ENCODE measurements at places on chromosomes 12 and 14.

- DNase-seq, result no peak
Observed at GRCh38 chr12:88029093-88029665, at the start of gene C12orf50. C12orf50 (minus strand) TSS chr12:88029401; CDS start chr12:88026962, 2,439 bp downstream.

DNA sequence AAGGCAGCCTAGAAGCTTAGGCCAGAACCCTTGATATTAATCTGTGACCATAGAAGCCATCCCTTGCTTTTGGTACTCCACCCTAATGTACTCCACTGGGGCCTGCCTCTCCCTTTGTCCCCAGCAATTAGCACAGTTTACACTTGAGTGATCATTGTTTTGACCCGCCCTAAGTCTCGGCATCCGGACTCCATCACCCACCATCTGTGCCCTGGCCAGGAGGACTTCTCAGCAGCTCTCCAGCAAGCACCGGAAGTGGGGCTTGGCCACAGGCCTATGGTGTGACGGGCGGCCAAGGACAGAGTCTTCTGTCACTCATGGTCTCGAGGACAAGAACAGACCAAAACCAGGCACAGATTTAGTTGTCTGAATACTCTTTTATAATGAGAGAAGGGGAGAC, 126.5 kb upstream of the NTF3 start:
- DNase-seq, result no peak

DNA sequence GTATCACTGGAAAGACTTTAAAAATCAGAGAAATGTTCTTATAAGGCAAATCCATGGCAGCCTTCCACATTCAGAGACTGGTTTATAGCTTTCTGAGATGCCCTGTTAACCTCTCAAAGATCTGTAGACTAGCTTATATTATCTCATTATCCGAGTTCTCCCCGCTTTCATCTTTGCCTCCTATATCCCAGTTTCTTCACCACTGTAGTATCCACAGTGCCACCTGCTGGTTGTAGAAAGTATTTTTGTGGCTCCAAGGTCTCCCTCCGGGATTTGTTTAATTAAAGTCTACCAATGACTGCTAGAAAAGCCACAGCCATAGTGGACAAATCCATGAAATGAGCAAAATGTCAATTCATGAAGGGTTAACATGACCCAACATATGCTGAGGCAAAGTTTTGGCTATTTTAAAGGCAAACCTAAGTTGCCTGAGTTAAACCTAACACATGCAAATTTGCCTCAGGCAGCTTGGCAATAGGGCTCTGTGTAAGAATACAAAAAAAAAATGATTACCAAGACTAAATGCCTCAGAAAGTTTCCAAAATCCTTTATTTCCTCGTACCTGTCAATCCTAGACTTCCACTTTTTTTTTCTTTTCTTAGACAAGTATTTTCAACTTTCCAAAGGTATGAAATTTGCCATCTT, 218.8 kb upstream of the BMP4 start:
- peak; percentile 65 for DNase-seq

DNA sequence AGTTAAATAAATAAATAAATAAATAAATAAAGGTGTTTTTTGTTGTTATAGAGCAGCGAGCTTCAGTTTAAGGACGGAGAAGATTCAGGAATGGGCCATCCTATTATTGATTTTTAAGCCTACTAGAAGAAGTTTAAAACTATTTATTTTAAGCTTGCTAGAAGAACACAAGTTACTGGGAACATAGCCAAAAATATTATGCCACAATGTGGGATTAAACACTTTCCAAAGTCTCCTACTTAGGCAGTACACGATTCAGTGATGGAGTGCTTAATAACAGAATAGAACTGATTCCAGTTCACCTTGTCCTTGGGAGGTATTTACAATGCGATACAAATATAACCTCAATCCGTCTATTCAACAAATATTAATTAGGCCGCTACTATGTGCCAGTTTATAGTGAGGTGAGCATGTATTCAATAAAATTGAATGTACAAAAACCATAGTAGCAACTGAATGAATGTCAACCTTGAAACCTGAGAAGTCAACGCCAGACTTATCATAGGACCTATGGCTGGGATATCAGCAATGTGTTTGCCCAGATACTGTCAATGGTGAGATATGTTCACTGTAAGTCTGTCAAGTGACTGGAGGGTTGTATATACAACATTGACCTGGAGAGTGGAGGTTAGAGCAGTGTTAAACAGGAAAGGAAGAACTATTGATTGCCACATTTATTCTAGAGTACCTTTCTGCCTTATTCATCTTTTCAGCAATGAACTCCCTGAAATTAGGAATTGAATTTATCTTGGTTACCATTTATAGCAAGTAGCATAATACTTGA, 486.4 kb downstream of the TMTC2 start:
- DNase-seq, result no peak

DNA sequence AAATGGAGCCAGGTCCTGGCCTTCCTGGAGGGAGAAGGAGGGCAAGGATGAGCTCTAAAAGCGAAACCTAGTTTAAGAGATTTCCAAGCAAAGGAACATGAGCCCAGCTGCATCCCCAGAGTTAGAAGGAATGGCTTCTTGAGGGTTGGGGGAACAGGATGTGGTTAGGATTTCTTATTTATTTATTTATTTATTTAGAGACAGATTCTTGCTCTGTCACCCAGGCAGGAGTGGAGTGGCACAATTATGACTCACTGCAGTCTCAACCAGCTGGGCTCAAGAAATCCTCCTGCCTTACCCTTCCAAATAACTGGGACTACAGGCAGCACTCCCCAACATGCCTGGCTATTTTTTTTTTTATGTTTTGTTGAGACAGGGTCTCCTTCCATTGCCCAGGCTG, 25.3 kb upstream of the TMEM106C start:
- DNase-seq, result no peak

DNA sequence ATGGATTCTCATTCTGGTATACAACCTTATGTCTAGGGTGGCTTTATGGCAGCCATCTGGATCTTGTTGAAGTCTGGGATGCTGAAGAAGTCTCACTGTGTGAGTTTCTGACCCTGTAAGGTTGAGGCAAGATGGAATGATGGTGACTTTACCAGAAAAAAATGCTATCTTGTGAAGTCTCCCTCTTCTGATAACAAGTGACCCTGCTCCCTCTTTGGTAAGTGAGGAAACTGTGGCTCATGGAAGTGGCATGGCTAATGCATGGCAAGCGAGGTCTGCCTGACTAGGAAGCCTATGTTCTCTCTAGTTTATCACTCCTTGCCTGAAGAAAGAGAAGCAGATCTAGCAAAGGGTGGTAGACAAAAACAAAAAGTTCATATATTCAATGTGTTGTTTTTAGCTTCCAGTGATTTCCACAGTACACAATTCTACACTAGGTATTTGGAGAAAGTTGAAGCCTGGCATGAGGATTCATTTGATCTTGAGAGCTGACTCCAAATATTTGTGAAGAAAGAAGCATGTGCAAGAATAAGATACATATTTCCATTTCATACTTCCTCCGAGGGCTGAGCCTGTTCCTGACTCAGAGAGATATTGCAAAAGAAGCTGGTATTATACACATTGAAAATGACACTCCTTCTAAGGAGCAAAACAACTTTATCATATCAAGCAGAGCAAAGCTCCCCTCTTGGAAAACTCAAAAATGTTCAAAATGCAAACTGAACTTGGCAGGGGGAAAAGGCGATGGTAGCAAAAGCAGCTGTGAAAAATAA, 63.6 kb downstream of the HELB start:
- DNase-seq, result no peak

DNA sequence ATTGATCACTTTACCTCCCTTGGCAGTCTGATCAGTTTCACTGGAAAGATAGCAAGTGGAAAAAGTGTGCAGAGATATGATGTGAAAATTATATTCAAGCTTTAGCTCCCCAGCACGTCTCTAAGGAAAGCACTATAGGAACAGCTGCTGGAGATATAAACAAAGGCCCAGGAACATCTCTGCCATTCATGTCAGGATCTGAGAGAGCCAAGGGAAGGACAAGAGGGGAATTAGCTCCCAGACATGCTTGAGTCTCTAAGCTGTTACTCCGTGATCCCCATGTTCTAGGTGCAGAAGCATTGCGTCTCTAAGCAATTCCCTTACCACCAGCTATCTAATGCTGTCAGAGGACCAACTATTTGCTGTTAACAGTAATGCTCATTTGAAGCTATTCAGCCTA, 700.2 kb downstream of the DIO2 start:
- DNase-seq, result no peak

- DNase-seq, result no peak
Observed at GRCh38 chr12:103830730-103831320, 10.2 kb downstream of the NT5DC3 start.

DNA sequence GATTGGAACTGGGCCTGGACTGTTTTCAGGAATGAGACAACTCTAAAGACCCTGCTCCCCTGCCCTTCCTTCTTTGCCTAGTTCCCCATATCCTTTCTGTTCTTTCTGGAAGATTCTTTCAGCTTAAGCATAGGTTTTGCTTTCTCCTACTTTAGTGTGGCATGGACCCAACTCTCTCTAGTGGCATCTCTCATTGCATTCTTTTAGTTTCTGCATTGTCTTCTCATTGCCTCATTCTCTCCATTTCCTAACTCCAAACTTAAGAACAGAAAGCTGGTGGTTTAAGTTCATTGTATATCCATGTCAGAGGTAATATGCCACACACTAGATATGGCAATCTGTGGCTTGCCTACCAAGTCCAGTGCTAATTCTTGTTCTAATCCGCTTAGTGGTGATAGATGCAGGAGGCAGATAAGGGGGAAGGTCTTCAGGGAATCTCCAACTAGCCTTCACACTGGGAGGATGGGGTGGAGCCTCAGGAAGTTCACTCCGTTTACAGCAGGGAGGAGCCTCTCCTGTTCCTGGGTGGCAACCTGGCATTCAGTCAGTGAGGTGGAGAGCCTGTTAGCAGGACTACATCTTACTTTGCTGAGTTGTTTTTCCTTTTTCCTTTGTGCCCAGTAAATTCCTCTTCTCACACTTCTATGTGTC, 165.1 kb upstream of the LMNTD1 start:
- no peak for DNase-seq

DNA sequence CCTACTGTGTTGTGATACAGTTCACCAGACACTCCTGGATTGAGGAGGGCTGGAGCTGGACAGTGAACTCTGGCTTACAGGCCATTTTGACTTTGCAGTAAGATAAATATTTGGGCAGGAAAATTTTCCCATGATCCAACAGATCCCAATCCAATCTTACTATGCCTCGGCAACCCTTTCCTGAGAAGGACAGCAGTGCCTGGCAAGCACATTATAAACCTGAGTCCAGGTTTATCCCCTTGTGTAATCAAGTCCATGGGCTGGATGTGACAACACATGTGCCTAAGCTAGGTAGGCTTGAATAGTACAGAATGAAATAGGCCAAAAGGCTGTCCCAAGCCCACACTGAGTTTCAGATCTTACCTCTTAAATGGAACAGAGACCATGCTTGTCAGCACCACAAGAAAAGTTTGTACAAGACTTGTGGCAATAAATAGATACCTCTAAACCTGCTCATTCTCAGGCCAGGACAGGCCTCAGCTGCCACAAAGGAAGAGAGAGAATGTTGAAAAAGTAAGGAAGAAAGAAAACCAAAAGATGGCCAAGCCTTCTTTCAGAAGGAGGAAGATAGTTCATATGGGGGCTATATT, 34.9 kb downstream of the CREBL2 start:
- DNase-seq, result no peak

DNA sequence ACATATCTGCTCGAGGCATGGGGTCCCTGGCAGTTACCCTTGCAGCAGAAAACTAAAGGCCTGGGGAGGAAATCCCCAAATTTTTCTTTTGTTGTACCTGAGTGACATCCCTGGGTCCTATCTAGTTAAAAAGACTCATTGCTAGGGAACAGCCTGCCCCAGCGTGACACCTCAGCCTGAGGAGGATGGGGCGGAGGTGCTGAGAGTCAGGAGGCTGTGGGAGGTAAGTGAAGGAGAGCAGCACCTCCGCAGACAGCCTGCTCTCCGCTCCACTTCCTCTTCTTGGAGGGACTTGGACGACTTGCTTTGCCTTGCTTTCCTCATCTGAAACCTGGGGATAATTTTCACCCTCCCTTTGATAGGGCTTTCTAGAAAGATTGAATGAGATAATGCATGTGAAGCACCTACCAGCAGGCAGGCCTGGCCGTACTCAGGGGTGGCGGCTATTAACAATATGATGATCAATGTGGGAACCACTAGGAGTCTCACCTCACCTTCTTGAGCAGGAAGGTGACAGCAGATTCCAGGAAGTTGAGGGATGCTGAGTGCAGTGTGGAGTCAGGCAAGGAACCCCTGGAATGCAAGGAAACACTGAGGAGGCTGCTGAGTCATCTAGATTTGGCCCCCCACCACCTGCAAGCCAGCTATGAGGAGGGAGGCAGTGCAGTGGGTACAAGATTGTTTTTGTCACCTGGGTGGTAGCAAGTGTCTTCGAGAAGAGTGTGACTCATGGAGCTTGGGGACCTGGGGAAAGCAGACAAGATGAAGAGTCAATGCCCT, 23.2 kb downstream of the UBE3B start:
- DNase-seq, result no peak

- peak; percentile 41 for DNase-seq
Observed at GRCh38 chr12:55642267-55642666, 5.6 kb downstream of the OR10P1 start.

- DNase-seq, result no peak
Observed at GRCh38 chr14:68625366-68626090, 167.3 kb downstream of the ZFP36L1 start.

DNA sequence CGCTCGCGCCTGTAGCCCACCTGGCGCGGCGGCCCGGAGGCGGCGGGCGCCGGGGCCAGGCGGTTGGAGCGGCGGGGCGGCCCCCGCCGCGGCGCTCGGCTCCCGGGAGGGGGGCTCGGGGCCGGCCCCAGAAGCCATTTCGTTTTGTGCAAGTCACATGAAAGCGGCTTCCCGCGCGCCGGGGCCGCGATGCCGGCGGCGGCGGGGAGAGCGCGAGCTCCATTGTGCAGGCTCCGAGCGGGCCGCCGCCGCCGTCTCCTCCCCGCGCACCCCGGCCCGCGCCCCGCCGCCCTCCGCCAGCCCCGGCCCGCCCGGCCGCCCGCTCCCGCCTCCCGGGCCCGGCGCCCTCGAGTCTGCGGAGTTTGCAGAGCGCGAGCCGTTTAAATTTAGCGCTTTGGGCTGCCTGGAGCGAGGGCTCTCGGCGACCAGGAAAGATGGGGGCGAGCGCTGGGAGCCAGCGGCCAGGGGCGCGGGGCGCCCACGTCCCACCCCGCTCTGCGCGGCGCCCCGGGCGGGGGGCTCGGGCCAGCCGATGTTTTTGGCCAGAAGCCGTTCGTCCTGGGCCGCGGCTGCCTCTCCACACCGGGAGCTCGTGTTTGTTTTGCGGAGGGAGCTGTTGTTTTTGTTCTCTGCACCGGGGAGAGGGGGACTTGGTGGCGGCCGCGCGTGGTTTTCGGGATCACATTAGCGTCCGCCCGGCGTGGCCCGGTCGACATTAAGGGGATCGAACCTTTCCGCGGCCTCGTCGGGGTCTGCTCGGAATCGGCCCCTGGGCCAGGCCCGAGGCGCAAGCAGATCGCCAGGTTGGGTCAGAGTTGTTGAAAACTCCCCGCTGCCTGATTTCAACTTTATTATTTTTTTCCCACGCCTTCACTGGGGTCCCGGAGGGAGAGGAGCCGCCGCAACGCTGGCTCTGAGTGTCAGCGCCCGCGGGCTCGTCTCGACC, 982 bp downstream of the BCL7A start:
- DNase-seq, result peak; percentile 40

DNA sequence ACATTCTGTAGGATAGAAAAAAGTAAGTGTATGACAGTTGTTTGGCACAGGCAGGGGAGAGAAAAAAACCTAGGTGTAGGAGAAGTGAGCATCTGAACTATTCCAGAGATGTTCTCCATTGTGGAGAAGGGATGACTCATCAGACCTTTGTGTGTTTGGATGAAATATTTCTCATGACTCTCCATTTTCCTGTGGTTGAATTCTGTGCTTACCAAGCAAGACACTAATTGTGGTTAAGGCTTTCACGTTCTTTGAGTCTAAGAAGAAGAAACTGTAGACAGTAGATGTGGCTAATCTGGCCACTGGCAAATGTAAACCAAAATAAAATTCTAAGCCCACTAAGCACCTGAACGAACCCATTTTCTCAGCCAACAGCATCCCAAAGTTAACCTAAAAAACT, 107.9 kb upstream of the GZMB start:
- no peak for DNase-seq

All from globus pallidus (tissue), 1 donor.